ENCODE measurements at places on chromosomes 7 and 10. TPM values are rescaled to one million over a fixed set of nuclear protein-coding genes. Genes with fewer than 3 reads are reported as not detected.

DNA sequence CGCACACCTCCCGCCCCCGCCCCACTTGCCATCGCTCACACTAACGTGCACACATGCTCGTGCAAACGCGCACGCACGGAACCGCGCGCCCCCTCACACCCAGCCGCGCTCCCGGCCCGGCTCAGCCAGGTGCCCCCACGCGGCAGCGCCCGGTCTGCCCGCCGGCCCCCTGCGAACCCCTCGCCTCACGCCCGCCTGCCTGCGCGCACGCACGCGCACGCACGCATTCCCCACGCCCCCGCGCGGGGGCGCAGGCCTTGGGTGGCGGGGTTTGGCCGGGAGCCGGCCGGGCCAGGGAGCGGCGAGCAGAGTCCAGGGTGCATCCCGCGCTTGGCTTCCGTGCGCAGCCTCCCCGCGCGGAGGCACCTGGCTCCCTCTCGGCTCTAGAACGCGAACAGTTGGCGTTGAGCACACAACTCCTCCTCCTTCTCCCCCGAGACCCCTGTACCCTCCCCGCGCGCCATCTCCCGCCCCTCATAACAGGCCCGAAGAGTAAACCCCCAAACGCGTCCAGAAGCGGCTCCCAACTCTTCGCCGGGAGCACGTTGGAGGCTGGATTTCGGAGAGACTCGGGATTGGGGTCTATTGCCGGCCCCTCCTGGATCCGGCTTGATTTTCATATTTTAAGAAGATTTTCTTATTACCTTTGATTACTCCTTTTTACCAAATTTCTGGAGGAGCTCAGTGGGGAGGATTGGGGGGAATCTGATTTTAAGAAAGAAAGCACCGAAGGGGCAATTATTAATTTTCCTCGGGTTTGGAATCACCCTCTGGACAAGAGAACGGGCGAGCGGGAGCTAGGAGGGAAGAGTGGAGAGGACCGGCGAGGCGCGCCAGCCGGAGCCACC lies 527 bp upstream of the SORCS3 start:
- DNase-seq: no peak

Gene MYH16
- 0.18 TPM for polyA plus RNA-seq

GRCh38 chr10:86644152-86644793 lies 10.1 kb upstream of the OPN4 start:
- DNase-seq: no peak

DNA sequence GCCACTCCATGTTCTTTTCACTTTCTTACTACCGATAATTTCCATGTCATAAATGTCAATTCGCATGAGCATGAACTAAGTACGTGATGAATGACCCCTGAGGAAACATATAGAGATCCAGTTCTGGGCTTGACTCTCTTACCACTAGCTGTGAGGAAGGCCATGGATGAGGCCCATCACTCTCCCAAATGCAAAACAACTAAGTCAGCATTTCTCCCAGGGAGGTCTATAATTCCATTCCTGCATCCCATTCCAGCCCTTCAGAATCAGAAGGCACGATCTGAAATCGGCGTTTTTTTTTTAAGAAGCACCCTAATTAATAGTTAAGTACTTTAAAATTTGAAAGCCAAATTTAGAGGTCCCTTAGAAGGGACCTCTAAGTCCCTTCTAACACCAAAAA lies 116.5 kb downstream of the CABCOCO1 start:
- no peak for DNase-seq

Gene TFR2
- 0.90 TPM for polyA plus RNA-seq

GRCh38 chr7:14836571-14837189 lies 65.9 kb downstream of the DGKB start:
- no peak for DNase-seq

DNA sequence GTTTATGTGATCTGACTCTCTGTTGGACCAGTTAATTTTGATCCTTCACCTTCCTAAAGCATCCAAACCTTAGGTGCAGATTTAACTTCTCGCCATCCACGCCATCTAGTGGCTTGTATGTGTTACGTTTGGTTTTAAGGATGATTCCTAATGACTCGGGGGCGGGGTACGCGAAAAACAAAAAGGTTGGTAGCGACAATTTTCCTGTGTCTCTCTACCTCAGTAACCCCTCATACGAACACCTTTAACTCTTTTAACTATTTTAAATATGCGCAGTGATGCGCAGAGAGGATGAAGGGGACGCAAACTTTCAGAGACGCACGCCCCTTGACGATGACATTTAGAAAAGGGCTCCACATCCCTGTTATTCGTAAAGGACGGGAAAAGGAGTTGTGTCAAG lies 714 bp upstream of the KCND2 start:
- DNase-seq: no peak

DNA sequence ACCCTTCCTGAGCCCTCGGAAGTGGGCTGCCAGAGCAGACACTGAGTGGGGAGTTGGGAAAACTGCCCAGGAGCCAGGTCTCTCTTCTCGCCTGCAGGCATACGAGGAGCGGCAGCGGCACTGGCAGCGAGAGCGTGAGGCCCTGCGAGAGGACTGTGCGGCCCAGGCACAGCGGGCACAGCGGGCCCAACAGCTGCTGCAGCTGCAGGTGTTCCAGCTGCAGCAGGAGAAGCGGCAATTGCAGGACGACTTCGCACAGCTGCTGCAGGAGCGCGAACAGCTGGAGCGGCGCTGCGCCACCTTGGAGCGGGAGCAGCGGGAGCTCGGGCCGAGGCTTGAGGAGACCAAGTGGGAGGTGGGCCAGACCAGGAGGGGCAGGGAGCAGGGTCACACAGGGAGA lies 5.8 kb downstream of the LZTS2 start:
- no peak for DNase-seq

- DNase-seq: no peak
Observed at GRCh38 chr7:117827862-117828261, 45.4 kb downstream of the CTTNBP2 start.

Gene TUBB8
- not detected for polyA plus RNA-seq

- no peak for DNase-seq
Observed at GRCh38 chr10:129105266-129105665, 361.8 kb upstream of the MGMT start.

Gene SH3PXD2A
- polyA plus RNA-seq: 72.7 TPM

DNA sequence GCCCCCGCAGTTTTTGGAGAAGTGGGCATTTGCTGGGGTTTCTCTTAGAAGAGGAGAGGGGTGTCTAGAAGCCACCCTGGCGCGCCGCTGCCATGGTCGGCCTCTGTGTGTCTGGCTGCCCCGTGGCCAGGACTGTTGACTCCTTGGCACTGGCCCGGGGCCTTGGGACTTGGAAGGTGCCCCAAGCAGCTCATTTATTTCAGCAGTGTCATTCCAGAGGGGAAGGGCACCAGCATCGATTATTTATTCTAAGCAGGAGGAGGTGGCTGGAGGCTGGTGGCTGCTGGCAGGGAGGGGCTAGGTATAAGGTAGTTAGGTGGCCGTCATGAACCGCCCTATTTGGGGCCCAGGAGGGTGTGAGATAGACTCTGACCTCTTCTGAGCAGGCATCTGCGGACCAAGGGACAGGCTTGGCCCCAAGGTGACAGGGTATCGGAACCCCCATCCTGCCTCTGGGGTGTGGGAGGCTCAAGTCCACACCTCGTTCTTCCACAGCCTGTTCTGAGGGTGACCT lies 1.6 kb downstream of the GTF2IRD1 start:
- DNase-seq: no peak

DNA sequence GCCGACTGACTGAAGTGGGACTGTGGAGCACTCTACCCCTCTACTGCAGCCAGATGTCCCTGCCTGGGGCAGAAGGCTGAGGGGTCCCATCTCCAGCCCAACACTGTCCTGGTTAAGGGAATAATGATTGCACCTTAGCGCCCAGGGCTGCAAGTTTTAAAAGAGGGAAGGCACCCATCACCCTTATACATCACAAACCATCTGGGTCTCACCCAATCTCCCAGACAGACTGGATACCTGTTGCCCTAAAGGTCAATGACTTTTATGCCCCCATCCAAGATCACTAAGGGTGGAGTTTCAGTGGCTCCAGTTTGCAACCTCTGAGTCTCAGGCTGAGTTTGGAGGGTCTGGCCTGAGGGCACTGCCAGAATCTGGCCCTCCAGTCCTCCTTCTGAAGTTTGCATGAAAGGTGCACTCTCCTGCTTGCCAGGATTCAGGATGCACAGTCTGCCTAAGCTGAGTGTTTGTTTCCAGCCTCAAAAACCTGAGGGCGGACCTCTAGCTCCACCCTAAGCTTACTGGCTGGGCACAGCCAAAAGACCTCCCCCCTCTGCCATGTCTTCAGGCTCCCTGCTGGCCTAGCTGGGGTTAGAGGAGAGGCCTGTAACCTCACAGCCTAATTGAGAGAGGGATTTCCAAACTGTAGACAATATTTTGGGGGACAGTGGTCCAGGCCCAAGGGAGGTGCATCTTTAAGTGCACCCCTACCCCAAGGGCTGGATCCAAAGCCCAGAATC lies 2.5 kb upstream of the EMX2 start:
- no peak for DNase-seq

Gene CHRM2
- polyA plus RNA-seq: 0.09 TPM

GRCh38 chr10:85149766-85150165 lies 821.4 kb downstream of the CCSER2 start:
- DNase-seq: no peak

DNA sequence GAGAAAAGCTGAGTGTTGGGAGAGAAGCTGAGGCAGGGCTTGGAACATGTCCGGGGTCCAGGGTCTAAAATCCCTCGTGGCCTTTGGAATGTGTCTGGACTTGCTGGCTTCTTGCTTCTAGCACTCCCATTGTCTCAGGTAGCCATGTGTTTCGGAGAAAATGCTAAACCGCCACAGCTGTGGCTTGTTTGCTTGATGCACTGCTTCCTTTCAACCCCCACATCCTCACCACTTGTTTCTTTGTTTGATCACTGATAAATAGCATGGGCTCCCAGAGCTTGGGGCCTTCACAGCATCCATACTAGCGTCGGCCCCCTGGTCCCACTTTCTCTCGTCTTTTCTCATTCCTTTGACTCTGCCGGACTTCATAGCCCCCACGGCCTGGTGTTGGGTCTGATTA lies 102.7 kb downstream of the ANKRD26 start:
- no peak for DNase-seq

GRCh38 chr10:48941427-48942075 lies 1.9 kb upstream of the LRRC18 start:
- DNase-seq: no peak

All from forelimb muscle (tissue), 1 donor.